ENCODE measurements at places on chromosomes 1 and 21.

DNA sequence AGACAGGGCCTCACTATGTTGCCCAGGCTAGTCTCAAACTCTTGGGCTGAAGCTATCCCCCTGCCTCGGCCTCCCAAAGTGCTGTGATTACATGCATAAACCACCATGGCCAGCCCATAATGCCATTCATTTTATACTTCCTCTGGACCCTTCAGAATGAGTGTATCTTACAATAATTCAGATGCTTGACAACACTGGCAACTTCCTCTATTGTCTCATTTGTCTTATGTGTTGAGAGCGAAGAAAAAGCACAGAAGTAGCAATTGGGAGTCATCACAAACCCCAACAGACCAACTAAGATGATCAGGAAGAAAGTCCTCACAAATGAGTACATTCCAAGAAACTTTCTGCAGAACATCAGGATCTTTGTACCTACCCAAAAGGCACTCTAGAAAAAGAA lies 191.9 kb downstream of the RERE start:
- no peak for DNase-seq

GRCh38 chr1:44049839-44050238 lies 18.6 kb upstream of the SLC6A9 start:
- no peak for DNase-seq

GRCh38 chr1:192557841-192558595 lies 17.6 kb upstream of the RGS1 start:
- DNase-seq = no peak

DNA sequence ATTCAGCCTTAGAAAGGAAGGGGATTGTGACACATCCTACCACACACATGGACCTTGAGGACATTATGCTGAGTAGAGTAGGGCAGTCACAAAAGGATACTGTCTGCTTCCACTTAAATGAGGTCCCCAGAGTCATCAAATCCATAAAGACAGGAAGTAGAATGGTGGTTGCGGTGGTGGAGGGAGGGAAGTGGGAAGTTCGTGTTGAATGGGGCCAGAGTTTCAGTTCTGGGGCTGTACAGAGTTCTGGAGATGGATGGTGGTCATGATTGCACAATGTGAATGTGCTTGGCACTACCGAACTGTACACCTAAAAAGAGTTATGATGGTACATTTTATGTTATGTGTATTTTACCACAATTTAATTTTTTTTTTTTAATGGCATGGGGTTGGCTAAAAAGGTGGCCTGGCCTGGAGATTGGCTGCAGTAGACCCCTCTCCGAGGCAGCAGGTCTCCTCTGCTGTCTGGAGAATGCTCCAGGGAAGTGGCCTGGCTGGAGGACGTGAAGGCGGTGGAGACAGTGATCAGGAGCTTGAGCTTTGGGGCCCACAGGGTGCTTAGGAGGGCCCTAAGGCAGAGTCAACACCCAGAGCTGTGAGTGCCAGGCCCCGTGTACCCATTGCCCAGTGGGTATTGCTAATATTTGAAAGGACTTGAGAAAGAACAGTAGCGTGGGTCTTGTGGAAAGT lies 30.4 kb downstream of the IFNGR2 start:
- no peak for DNase-seq

DNA sequence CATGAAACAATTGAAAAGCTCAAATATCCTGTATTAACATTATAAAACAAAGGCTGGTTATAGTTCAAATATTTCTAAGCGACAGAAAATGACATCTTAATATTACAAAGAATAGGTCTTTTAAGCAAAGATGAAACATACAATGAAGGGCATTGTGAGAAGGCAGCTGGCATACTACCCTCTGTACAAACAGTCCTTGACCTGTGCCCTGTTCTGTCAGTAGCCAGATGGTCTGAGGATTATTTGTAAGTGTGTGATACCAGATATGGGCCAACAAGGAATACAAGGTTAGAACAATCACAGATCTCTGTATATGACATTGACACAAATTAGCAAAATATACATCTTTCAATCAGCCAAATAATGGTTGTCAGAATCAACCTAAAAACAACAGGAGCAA lies 1350.4 kb downstream of the AMY1C start:
- no peak for DNase-seq

DNA sequence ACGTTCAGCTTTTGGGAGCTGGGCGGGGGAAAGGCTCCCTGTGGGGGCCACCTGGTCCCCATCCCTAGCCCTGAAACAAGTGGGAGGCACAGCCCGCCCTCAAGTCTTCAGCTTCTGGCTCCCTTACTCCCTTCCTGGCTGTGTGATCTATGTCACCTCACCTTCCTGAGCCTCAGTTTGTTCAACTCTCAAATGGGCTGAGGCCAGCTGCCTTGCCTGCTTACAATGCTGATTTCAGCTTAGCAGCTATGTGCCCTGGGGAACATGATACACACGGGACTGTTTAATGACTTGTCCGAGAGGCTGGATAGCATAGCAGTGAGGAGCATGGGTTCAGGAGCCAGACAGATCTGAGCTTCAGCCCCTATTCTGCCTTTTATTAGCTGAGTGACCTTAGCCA lies 19.3 kb downstream of the GRHL3 start:
- no peak for DNase-seq

- DNase-seq = no peak
Observed at GRCh38 chr1:42971841-42972291, 13.2 kb upstream of the SLC2A1 start.

DNA sequence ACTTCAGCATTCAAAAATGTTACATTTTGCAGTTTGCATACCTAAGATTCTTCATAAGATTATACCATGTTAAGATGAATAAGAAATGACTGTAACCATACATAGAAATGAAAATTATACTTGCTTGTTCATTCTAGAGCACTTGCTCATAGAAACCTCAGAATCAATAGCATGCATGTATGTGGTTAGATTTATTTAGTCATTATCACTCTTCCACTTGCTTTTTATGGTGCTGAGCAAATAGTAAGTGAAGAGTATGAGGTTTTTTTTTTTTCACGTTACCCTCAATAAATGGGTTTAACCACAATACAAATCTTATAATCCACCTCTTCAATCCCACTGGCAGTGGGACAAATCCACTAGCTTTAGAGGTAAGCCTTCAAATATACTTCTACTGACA lies 84.7 kb downstream of the LRRC53 start:
- DNase-seq = no peak

GRCh38 chr1:230504310-230504709 lies 78.2 kb upstream of the PGBD5 start:
- DNase-seq = no peak

- DNase-seq = no peak
Observed at GRCh38 chr1:225812488-225813213, 2.7 kb downstream of the EPHX1 start.

DNA sequence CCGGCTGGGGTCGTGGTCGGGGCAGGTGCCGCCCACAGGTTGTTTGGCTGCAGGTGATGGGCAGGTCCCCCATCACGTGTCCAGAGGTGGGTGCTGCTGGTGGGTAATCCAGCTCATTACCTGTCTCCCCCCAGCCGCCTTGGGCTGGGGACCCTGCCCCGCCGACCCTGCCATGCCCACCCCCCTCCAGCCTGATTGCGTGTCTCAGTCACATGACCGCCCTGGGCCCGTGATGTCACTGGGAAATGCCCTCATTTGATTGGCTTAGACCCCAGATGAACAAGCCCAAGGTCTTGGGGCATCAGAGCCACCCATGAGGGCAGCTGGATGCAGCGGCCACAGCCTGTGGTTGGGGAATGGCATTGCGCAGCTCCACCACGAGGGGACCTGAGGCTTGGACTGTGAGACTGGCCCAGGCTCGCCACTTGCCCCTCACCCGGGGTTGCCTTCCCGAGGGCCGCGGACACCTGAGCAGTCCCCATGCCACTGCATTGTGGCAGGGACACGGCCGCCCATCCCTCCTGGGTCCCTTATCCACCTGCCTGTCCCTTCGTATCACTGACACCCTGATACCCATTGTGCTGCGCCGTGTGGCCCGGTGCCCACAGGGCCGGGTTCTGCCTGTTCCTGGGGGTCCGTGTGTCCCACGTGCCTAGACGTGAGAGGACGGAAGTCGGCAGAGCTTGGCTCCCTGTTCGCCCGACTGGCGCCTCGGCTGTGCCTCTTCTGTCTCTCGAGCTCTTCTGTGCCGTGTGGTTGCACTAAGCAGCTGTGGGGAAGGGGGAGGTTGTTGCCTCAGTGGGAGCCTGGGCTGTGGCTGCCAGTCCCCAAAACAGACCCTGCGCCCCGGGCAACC lies 68.0 kb downstream of the FAAP20 start:
- no peak for DNase-seq

DNA sequence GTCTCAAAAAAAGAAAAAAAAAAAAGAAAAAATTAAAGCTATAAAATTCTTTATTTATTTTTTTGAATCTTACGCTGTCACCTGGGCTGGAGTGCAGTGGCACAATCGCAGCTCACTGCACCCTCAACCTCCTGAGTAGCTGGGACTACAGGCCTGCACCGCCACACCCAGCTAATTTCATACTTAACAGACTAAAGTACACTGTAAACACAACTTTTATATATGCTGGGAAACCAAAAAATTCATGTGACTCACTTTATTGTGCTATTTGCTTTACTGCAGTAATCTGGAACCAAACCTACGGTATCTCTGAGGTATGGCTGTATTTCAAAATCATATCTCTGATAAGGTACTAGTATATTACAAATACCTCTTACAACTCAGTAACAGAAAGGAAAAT lies 40.3 kb downstream of the HSF2BP start:
- no peak for DNase-seq

DNA sequence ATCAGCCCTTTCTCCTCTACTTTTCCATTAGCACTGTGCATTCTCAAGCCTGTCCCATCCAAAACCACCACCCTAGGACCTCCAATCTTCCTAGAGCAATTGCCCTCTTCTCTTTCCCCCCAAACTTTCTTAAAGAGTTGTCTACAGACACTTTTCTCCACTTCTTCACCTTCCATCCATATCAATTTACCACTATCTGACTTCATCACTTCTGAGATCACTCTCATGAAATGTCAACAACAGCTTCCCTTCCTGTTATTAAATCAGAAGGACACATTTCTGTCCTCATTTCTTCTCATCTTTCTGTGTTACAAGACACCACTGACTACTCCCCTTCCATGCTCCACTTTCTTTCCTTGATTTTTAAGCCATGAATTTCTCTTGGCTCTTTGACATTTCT lies 36.0 kb upstream of the CFAP298 start:
- no peak for DNase-seq

GRCh38 chr1:162541619-162542141 lies 19.8 kb upstream of the UAP1 start:
- no peak for DNase-seq

DNA sequence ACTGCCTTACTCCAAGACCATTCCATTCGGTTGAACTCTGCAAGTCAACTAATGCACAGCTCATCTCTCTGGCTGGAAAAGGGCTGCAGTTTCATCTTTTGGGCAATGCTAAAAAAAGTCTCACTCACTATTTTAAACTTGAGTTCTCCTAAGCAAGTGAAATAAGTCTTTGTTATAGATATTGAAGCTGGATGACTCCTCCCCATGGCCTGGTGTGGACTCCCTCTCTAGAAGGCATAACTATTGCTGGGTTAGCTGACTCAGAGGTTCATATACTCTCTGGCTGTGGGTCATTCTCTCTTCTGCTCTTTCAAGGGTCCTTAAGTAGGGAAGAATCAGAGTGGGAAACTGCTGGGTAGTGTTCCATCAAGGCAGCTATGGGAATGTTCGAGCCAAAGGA lies 88.0 kb downstream of the XCL2 start:
- no peak for DNase-seq

DNA sequence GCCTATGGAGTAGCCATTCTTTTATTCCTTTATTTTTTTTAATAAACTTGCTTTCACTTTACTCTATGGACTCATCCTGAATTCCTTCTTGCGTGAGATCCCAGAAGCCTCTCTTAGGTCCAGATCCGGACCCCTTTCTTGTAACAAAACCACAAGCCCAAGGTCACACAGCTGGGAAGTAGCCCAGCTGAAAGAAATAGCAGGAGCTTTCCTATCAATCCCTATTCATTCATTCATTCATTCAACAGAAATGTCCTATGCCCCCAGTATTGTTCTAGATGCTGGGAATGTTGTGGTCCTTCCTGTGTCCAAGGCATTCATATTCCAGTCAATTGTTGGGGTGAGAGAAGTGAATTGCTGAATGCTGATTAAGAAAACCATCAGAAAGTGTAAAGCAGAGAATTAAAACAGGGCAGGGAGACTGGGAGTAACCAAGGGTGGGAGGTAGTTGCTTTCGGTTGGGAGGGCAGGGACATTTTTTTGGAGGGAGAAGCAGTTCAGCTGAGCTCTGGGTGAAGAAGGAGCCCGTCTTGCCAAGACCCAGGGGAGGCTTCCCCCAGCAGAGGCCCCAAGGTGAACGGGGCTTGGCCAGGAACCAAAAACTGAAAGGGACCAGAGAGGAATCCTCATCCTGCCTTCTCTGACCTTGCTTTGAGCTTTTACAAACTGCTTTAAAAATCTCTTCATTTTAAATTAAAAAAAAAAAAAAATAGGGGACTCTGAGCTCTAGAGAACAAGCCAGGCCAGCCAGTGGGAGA lies 10.8 kb downstream of the PLA2G2D start:
- DNase-seq = no peak

- no peak for DNase-seq
Observed at GRCh38 chr1:156480411-156481192, 20.0 kb downstream of the MEF2D start.

DNA sequence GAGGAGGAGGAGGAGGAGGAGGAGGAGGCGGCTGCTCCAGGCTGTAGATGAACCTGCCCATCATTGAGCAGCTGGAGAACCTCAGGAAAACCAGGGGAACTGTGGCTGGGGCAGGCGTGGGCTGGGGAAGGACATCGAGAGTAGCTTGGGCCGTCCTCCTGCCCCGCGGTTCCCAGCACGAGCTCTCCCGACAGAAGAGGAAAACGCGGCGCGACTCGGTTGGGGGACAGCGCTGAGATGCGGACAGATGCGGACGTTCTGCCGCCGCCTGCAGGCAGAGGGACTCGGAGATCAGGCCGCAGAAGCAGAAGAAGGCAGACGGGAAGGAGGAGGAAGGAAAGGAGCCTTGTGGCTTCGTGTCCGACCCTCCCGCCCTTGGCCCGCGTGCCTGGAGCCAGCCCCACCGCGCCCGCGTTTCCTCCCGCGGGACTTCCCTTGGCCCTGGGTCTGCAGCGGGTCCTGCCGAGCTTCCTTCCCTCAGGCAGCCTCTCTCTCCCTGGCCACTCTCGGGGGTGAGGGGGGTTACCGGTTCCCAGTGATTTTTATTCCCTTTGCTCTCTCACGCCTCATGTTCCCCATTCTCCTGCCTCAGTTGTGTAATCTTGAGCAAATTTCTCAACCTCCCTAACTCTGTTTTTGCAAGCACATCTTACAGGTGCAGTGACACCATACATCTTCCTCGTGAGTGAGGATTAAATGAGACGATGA lies 1.7 kb upstream of the TNFRSF9 start:
- peak; percentile 26 for DNase-seq

DNA sequence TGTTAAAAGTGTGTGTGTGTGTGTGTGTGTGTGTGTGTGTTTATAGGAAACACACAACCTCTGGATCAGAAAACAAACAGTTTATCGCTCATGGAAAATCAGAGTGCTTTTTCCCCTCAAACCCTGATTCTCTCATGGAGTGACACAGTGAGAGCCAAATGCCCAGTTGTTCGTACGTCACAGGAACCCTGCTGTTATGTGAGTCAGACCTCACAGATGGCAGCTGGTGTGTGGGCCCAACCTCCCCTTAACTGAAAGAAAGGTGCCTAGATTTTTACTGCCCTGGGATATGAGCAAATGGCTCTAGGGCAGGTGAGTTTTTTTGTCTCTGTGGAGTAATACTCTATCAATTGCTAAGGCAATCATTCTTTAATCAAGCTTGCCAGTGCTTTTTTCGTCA lies 1788.1 kb downstream of the BRINP3 start:
- DNase-seq = no peak
